ENCODE measurements at places on chromosomes 3 and 15.

DNA sequence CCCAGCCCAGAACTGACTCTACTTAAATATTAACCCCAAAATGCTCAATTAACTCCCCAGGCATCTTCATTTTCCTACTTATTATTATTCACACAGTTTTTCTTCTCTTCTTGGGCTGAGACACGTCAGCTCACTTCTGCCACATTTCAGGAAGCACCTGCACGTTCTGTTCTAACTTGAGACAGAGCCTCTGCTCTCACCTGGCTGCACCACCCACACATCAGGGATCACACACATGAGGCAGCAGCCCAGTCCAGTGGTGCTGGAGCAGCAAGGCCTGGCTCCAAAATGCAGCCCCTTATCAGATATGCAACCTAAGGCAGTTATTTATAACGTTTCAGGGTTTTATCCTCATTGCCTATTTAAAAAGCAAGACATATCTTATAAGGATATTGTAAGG lies 127.5 kb downstream of the OSBPL10 start:
- peak; percentile 27 for DNase-seq

- DNase-seq, result peak; percentile 58
Measured at GRCh38 chr3:174330303-174330702, 528.8 kb upstream of the NAALADL2 start.

GRCh38 chr3:73719861-73720260 lies 95.1 kb upstream of the PDZRN3 start:
- no peak for DNase-seq

DNA sequence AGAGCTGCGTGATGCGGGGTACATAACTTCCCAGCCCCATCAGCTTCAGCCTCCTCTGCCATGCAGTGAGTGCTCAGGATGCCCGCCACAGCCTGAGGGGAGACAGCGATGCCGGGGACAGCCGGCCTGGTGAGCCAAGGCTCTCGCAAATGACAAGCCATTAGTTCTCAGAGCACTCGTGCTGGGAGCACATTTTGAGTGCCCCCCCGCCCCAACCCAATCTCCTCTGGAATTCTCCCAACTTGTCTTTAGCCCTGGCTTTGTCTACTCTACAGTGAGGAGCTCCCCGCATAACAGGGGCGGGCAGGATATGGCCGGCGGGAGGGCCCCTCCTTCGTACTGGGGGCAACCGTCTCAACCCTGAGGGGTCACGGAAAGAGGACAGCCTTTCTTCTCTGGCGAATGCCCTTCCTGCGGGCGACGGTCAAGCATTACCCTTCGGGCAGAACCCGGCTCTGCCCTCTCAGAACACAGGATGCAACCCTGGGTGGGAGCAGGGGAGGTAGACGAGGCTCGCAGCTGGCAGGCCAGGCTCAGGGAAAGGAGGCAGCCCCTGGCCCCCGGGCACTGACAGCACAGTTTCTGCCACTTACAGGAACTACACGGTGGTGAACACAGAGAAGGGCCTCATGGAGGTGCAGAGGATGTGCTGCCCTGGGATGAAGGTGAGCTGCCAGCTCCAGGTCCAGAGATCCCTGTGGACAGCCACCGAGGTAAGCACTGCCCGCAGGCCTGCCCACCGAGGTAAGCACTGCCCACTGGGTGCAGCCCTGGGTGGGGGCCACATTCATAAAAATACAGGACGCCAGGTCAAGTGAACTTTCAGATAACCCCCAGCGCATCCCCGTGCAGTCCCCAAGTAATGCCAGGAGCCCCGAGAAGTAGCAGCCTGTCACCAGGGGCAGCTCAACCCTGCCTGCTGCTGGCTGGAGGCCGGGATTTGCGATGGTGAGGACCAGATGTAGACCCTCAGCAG lies 141.7 kb downstream of the LRRK1 start:
- DNase-seq, result no peak

DNA sequence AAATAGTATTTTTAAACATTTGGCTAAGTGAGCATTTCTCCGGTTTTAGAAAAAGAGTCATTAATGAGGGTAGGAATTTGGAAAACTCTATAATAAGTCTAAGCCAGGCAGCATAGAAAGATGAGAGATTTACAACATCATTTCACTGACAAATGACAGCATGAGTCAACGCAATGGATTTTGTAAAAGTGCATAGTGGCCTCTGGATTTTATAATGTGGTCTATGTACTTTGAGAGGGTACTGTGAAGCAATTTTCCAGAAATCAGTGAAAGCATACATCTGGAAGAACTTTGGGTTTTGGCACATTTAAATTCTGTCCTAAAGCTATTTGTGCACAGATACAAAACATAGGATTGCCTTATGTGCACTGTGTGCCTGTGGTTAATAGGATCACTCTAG lies 130.8 kb upstream of the CCNL1 start:
- DNase-seq, result no peak

GRCh38 chr15:53437985-53438841 lies 321.2 kb downstream of the WDR72 start:
- DNase-seq, result no peak

- DNase-seq, result peak; percentile 2
Measured at GRCh38 chr3:148816981-148817525, 10.6 kb upstream of the CPB1 start.

GRCh38 chr15:90482124-90483011 lies 47.4 kb upstream of the CRTC3 start:
- DNase-seq, result peak; percentile 3

GRCh38 chr3:15726881-15727280 lies 70.9 kb downstream of the ANKRD28 start:
- no peak for DNase-seq

DNA sequence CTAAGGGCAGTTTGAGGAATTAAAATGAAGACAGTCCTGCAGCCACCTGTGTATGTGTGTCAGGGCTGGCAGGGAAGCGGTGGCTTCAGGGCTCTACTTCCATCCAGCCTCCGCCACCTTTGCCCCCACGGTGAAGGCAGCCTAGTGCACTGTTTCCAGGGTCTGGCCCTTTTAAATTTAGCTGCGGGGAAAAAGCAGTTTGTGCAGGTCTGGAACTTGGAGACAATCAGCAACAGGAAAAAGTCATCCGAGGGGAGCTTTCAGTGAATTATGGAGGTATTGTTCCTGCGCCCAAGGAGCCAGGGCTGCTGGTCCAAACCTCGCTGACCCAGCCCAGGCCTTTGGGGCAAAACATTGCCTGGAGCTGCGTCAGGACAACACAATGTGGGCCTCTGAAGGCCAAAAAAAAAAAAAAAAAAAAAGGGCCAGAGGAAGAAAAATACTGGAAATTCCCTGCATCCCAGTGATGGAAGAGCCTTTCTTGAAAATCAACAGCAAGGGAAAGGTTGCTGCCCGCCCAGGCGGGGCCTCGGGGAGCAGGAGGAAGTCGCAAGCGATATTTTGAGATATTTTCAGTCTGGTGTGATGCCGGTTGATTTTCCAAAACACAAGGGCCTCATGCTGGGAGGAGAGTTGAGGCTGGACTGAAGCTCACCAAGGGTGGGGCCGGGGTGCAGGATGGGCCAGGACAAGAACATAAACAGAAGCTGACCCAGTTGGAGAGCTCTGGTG lies 25.5 kb upstream of the FGD5 start:
- DNase-seq, result no peak

GRCh38 chr3:16675805-16676204 lies 70.6 kb upstream of the DAZL start:
- DNase-seq, result no peak

DNA sequence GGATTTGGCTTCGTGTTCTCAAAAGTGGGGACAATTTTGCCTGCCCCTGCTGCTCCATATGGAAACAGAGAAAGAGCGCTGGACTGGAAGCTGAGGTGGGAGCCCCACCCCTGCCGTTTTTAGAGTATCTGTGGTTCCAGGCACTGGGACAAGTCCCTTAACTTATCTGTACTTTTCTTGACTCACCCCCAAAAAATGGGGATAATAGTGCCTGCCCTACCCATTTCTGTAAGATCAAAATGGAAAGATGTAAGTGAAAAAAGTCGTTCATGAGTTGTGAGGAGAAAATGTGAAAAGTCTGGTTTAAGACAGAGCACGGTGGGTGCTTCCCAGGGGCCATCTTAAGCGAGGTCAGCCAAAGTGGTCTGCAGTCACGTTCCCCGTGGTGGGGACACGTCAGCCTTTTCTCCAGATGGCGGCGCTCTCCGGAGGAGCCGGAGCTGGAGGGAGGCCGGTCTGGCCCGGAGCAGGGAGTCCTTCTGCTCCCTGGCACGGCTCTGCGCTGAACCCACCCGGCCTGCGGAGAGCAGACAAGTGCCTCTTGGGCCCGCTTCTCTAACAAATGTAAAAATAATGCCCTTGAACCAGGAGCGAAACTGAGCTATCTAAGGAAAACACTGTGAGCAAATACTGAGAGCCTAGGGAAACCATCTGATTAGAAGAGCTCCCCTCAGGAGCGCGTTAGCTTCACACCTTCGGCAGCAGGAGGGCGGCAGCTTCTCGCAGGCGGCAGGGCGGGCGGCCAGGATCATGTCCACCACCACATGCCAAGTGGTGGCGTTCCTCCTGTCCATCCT lies at the start of gene CLDN18:
TSS of gene CLDN18 (plus strand) at position 690 of the 797 bp plus-strand sequence. CDS start at position 751, 61 bp downstream.
- DNase-seq, result no peak

DNA sequence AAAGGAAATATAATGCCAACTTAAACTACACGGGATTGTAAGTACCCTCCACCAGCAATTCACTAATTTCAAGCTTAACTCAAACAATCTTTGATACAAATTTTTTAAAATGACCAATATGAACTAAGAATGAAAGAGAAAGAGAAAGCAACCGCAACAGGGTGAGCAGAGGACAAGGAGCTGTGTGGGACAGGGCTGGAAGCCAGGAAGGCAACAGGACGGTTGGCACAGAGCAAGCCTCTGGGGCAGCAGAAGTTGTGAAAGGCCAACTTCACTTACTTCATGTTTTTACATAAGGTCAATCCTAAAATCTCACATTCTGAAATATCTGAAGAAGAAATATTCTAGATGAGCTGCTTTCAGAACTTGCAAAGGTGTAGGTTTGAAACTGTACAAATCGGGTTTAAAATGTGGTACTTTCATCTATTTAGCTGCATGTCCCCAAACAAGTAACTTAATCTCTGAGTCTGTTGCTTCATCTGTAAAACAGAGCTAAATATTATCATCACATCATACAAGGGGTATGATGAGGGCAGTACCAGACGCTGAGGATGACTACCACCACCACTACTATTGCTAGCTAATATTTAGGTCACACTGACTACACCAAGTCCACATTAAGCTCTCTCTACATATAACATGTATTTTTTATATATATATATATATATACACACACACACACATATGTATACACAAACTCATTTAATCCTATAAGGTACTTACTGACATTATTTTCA lies 101.7 kb downstream of the IGSF11 start:
- DNase-seq, result no peak

DNA sequence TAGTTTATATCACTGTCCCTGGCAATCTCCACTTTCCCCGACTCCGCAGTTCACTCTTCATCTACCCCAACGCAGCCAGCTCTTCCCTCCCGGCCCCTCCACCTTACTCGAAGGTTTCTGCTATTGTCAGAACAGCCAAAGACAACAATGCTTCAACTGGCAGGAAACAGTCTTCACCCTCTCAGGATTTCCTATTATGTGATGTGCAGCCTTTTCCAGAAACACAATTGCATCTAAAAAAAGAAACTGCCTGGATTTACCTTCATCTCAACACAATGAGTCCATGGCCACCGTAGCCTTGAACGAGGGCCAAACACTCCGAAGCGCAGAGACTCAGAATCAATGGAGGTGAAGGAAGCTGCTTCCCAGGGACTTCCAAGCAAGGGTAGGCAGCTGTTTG lies 182.1 kb upstream of the TSC22D2 start:
- no peak for DNase-seq

- DNase-seq, result no peak
Measured at GRCh38 chr3:4551051-4551711, 58.0 kb downstream of the ITPR1 start.

- DNase-seq, result no peak
Measured at GRCh38 chr15:31268911-31269784, 57.5 kb upstream of the KLF13 start.

DNA sequence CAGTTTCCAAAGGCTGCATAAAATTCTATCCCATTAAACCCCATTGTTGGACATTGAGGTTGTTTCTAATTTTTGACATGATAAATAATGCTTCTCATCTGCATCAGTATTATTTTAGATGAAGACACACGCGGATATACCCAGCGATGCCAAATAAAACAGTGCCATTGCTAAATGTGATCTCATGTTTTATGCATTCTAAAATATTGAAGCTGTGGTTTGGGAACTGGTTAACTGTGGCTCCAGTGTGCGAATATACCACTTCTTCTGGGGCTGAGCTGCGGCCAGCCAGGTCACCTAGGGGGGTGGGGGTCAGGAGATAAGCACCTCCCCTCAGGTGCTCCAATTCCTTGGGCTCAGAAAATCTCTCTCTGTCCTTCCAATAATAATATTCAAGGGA lies 230.0 kb downstream of the ADAMTS9 start:
- DNase-seq, result no peak

DNA sequence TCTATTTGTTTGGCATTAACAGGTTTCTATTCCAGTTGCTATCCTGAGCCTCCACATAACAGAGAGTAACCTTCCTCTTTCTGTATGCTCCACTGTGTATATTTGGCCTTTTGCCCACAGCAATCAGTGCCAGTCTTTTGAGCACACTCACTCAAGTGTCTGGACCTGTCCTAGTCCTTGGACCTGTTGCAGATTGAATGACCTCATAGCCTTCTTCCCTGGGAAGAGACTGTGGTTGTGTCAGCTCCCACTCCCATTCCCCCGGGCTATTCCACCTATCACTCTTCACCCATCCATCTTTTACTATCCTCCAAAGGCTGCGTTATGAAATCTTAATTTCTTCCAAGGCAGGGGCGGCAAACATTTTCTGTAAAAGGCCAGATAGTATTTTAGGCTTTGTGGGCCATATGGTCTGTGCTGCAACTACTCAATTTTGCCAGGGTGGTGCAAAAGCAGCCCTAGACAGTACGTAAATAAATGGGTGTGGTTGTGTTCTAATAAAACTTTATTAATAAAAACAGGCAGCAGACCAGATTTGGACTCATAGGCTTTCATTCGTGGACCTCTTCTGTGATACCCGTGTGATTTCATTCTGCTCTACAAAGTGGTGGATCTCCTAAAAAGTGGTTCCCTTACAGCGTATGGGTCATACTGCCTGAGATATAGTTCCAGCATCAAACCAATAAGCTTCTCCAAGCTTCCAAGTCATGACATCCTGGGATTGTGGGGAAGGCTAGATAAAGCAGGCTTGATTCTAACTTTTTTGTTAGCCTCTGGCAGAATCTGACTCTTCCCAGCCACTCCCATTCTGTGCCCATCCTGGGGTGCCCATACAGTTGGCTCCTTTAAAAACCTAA lies 57.4 kb downstream of the CDAN1 start:
- DNase-seq, result no peak

GRCh38 chr3:81764665-81765064 lies 3.2 kb upstream of the GBE1 start:
- DNase-seq, result peak; percentile 7

DNA sequence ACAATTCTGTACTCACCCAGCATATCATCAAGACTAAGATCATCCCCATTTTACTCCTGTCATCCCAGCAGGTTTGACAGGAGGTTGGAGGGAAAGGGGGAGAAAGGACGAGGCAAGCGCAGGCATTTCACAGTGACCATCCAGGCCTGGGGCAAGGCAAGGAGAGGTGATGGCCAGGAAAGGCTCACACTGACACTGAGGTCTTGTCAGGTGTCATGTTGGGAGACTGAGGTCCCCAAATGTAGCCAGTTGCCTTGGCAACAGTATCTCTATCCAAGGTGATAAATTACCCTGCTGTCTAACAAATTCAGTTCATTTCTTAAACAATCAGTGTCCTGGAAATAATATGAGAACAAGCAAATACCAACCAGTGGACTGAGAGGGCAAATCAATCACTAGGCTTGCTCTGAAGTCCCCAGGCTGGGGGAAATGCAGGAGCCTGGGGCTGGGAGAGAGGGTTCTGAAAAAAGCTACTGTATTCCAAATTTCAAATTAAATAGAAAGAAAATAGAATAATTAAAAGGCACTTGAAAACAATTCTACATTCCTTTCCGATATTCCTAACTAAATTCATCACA lies 172.8 kb downstream of the OSBPL10 start:
- DNase-seq, result no peak

Measured in NCI-H146 (cell line).